ENCODE measurements at places on chromosomes 3 and 15.

GRCh38 chr3:46068501-46068900 lies 41.2 kb upstream of the XCR1 start:
- no peak for DNase-seq

- DNase-seq: peak; percentile 5
Observed at GRCh38 chr3:156448300-156448699, 106.6 kb downstream of the SSR3 start.

- no peak for DNase-seq
Observed at GRCh38 chr3:77668376-77668775, 628.5 kb downstream of the ROBO2 start.

- no peak for DNase-seq
Observed at GRCh38 chr3:155602307-155602706, 142.6 kb downstream of the PLCH1 start.

- no peak for DNase-seq
Observed at GRCh38 chr15:83809345-83809744, 155.4 kb downstream of the ADAMTSL3 start.

GRCh38 chr3:100151024-100151707 lies 36.9 kb upstream of the FILIP1L start:
- DNase-seq: no peak

DNA sequence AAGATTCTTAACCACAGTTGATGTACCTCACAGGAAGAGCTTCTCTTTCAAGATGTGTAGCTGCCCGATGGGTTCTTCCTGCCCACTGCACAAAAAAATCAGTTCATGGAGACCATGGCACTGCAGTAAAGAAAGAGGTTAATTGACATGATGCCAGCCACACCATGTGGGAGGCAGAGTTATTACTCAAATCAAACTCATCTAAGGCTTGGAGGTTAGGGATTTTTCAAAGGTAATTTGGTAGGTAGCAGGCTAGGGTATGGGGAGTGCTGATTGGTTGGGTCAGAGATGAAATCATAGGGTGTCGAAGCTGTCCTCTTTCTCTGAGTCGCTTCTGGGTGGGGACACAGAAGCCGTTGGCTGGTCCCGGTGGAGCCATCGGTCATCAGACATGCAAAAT lies 57.4 kb upstream of the BDH1 start:
- DNase-seq: no peak

- DNase-seq: no peak
Observed at GRCh38 chr3:155391104-155391503, 97.6 kb upstream of the STRIT1 start.

GRCh38 chr15:85578941-85579701 lies 198.7 kb downstream of the AKAP13 start:
- DNase-seq: no peak

DNA sequence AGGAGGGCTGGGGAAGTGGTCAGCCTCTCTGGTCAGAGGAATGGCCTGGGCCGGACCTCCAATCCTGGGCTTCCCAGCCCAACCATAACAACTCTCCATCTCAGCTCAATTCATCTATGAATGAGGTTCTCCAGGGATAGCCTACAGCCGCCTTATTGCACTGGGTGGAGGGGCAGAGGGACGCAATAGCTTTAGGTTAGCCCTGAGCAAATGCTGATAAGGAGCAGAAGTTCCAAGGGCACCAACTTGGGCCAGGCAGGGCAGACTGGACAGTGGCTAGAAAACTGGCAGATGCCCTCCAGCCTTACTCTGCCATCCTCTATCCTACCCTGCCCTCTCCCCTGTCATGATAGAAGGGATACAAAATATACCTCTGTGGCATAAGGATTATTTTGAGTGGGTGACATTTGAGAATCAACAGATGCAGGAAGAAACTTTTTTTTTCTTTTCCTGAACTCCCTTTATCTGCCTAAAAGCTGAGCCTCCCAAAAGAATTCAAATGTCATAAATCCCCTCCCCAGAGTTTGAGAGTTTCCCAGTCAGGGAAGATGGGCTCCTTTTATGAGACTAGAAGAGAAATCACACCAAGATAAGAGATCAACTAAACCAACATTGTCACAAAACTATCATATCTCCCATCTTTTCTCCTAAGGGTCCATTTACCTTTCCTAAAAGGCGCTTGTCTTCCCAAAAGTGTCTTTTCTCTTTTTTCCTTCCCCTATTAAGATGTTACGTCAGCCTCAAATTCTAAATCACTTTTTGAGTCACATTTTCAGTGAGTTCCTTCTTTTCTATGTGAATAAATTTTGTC lies 40.4 kb upstream of the C15orf39 start:
- no peak for DNase-seq

- DNase-seq: no peak
Observed at GRCh38 chr3:190435618-190436017, 14.1 kb downstream of the TMEM207 start.

DNA sequence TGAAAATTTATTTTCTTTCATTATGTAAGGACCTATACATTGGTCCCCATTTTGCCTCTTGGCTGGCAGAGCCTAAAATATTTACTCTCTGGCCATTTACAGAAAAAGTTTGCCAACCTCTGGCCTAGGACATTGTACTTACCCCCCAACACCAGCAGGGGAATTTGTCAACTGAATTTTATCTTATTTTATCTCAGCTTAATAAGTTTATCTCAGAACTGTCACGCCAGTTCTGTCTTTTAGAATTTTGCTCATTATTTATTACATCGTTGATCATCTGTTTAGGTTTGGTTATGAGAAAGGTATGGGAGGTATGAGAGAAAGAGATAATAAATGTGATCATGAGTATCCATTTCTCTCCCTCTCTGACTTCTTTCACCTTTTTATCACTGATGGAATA lies 38.3 kb downstream of the CHD2 start:
- no peak for DNase-seq

GRCh38 chr15:47565949-47566348 lies 151.4 kb upstream of the SEMA6D start:
- no peak for DNase-seq

DNA sequence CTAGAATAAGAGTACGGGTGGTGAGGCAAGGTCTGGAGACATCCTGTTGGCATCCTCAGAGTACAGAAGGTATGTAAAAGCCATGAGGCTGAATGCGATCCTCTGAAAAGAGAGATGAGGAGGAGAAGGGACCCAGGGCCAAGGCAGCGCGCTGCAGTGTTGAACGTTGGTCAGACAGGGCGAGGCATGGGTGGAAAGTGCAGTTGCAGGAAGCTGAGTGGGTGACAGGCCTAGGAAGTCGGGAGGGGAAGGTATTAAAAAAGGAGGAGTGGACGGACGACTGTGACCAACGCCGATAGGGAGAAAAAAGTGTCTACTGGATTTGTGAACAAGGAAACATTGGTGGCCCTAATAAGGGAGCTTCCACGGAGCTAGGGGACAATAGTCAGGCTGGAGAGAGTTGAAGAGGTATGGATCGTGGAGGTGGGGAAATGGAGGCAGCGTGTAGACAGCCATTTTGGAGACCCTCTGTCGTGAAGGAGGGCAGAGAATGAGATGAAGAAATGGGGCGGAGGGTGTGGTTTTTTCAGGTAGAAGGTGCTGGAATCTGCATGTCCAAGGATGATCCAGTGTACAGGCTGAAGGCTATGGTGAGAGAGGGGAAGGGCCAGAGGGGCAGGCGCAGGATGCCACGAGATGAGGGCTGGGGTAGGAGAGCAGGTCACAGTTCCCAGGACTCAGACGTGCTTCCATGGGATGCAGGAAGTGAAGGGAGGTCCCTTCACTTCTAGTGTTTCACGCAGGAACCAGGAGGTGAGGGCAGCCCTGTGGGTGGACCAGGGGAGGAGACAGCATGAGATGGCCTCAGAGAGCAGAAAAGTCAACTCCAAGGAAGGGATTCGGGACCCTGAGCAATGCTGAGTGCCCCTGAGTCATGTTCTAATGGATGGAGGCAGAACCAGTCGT lies 115.9 kb downstream of the ASB7 start:
- DNase-seq: no peak

GRCh38 chr3:5198986-5199731 lies 11.7 kb downstream of the EDEM1 start:
- no peak for DNase-seq

DNA sequence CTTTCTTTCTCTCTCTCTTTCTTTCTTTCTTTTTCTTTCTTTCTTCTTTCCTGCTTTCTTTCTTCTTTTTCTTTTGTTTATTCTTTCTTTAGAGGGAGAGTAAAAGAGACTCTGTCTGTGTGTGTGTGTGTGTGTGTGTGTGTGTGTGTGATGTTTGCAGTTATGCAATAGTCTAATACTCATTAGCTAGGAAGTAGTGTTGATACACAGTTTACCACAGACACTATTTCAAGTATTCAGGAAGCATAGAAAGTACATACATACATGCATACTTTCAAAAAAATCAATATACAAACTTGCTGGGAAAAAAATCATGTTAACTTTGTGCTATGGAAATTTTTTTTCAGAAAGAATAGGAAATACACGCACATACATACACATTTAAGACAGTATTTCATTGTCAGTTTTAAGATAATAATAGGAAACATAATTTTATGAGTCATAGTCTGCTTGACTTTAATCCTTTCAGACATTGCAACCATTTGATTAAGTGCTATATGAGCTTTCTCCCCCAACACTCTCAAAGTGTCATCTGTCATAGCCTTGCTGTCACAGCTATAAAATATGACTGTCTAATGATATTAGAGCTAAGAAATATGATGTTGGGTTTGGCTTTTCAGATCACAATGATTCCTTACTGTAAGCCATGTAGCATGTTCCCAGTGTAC lies 74.9 kb upstream of the EPHA3 start:
- no peak for DNase-seq

DNA sequence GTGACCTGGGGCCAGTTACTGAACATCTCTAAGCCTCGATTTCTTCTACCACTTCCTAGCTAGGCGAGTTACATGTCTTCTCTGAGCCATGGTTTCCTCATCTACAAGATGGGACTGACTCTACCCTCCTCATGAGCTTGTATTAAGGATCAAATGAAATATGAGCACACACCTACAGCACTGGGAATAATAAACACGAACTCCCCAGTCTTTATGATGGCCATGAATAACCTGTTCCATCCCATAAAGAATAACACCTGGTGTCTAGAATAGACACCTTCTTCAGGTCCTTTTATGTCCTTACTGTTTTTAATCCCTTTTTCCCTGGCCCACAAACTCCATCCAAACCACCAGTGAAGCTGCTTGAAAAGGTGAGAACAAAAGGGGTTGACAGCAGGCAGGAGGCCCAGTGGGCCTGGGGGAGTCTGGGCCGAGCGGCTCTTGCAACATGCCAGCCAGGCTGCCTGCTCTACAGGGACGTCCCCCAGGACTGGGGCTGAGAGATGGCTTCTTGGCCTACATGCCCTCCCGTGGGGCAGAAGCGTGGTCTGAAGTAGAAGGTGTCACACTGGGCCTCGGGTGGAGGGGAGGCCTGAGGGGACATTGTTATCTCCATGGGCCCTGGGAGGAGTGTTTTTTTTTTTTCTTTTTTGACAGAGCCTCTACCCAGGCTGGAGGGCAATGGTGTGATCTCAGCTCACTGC lies 178.2 kb downstream of the RAB11A start:
- no peak for DNase-seq

DNA sequence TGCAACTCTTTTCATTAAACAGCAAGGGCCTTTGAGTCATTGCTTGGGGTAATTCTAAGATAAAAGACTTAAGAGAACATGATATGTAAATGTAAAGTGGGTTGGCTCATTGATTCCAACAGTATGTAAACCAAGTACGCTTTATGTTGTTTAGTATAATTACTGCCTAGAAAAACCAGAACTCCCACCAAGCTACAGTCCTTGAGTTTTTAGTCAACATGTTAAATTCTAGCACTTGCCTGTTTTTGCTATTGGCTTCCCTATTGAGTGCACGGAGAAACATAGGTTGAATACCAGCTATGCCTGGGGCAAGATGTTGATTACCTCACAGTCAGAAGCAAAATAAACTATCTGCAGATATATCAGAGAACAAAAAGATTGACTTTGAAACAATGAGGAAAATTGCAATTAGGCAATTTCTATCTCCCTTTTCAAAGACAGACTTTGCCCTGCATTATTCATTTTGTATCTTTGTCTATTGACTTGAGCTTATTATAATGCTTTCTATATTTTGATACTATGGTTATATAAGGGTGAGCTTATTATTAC lies 179.3 kb downstream of the ZPLD1 start:
- no peak for DNase-seq

DNA sequence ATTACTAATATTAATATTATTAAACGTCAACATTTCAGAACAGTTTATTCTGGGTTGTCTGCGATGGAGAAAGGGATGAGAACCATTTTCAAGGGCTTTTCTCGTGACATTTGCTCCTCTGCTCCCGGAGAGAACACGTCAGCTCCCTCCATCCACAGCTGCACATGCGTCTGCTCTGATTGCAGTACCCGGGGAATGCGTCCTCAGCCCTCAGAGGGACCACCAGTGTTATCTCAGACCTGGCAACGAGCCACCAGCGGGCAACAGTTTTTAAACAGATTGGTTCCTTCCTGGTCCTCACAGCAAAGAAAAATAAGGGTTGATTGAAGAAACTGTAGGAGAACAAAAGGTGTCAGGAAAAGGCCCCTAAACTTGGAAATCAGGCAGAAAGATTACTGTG lies 202.2 kb upstream of the ADAMTS9 start:
- DNase-seq: no peak

GRCh38 chr15:96553931-96554330 lies 223.4 kb downstream of the NR2F2 start:
- no peak for DNase-seq

DNA sequence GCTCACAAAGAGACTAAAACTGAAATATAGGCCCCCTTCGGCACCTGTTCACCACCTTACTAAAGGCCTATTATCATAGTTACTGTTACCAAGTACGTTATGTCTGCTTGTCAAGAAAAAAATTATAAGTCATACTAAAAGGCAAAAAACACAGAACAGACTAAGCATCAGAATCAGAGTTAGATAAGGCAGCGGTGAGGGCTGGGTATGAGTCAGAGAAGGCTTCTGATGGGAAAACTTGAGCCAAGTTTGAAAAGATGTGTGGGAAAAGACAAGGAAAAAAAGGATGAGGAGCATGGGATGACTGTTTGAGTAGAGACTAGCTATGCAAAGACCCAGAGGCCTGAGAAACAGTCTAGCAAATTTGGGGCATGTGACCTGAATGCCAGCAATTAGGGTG lies 387.2 kb upstream of the SGO1 start:
- DNase-seq: no peak

DNA sequence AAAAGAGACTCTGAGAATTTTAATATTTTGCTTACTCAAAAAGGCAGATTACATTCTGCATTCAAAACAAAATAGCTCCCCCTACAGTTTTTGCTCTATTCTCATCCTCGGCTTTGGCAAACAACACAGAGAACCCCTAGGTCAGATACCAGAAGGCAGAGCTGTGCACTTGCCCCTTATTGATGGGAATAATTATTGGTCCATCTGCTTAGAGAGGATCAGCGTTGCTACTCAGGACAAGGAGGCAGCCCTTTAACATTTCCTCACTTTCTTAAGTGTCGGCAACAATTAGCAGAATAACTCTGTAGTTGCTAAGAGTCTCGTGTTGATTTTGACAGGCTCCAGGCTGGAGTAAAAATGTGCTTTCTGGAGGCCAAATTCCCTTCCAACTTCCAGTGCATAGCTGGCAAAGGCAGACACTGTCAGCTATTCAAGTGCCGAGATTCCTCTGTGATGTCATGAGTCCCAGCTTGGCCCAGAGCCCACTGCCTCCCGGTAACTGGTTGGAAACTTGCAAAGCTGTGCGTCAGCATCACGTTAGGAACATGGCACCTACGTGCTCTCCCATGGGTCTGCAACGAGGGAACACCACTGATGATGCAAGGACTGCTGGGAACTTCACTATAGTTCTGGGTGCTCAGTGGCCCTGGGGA lies 482.7 kb upstream of the ADAMTS9 start:
- DNase-seq: no peak
